ENCODE measurements at places on chromosomes 4 and X.

DNA sequence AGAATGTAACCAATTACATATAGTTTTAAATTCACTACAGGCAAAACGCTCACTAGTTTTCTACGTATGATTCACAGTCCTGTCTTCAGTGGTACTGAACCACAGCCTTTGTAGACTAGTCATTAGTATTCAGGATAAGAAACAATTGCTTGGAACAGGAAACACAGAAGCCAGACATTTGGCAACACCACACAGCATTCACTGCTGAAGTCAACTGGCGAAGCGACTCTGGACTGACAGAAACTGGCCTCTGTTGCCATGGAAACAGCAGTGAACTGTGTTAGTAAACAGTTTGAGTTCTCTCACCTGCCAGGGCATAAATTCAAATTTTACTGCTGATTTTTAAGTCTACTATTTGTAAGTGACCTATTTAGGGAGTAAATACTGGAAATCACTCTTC lies 57.6 kb downstream of the MAPK10 start:
- no peak for DNase-seq

DNA sequence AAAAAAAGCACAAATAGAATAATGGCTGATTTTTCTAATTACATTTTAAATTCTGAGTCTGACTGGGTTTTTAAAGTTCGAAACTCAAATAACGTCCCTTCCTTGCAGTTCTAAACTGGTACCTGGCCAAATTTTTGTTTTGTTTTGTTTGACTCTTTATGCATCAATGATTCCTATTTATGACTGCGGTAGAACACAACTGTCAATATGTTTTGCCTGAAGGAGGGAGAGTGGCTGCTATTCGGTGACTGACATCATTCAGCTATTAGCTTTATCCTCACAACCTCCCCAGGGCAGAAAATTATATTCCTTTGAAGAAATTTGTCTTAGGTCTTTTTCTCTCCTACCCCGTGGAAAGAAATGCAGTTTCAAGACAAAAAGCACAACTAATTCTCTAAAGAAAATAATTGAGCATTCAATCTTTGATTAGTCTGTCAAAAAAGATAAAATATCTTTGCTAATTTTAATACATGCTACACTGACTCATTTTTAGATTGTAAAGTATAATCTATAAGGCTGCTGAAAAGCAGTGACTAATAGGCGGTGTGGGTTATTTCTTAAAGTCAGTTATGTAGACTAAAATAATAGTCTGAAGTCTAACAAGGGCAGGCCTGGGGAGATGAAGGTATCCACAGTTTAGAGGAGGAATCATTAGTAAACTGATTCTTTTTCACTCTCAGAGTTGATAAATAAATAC lies 61.9 kb downstream of the TMEM150C start:
- DNase-seq: no peak

- DNase-seq: no peak
Measured at GRCh38 chr4:144350706-144351105, 210.2 kb upstream of the GYPA start.

GRCh38 chr4:52358883-52359321 lies 300.2 kb downstream of the USP46 start:
- DNase-seq: no peak

DNA sequence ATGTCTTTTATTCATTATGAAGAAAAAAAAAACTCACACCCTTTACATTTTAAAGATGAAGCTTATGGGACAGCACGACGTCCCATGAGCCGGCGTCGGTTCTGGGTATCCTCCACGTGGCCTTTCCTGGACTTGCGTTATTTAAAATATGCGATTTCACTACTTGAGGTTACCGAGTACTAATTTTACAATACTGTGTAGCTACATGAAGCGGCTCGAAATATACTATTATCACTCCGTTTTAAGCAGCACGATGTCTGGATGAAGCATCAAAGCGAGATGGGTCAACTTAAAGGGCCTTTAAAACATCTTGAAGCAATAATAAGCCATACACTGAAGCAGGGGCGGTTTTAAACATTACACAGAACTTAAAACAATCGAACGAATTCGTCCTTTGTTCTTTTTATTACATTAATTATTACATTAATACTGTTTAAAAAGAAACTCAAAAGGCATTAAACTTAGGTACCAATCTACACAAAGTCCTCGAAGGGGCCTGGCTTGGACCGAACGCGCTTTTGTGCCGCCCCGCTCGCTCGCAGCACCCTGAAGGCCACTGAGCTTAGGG lies 1.4 kb upstream of the KLF3 start:
- DNase-seq: no peak

- DNase-seq: no peak
Measured at GRCh38 chr4:63937961-63938360, 471.3 kb downstream of the TECRL start.

DNA sequence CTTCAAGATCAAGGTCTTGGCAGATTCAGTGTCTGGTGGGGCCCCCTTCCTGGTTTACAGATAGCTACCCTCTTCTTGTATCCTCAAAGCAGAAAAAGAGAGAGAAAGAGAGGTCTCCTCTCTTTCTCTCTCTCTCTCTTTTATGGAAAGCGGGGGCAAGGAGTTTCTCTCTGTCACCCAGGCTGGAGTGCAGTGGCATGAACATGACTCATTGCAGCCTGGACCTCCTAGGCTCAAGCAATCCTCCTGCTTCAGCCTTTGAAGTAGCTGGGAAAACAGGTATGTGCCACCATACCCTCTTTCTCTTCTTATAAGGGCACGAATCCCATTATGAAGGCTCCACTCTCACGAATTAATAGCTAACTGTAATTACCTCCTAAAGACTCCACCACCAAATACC lies 20.2 kb downstream of the RAB9B start:
- DNase-seq: no peak

DNA sequence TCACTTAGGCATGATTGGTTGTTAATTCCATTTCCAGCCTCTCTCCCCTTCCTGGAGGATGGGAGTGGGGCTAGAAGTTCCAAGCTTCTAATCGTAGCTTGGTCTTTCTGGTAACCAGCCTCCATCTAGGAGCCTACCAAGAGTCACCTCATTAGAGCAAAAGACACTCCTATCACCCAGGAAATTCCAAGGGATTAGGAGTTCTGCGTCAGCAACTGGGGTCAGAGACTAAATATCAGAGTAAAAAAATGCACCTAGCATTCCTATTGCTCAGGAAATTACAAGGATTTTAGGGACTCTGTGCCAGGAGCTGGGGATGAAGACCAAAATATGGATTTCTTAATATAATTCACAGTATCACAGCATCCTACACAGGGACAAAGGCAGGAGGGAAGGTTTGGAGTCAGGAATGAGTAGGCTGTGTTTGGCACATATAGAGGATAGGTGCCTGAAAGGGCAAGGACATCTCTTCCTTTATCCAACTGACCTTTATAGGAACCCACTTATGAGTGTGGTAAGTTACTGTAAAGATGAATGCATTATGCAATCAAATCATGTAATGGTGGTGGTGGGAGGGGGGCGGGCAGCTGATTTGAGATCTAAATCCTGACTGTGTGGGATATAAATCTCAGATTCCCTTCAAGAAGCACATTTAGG lies 30.5 kb upstream of the LIMCH1 start:
- DNase-seq: no peak

- DNase-seq: no peak
Measured at GRCh38 chrX:1212532-1212931, at the start of gene CRLF2. Gene CRLF2, minus strand, starts transcription at chrX:1212649. Its CDS starts 15 bp downstream, at chrX:1212634.

DNA sequence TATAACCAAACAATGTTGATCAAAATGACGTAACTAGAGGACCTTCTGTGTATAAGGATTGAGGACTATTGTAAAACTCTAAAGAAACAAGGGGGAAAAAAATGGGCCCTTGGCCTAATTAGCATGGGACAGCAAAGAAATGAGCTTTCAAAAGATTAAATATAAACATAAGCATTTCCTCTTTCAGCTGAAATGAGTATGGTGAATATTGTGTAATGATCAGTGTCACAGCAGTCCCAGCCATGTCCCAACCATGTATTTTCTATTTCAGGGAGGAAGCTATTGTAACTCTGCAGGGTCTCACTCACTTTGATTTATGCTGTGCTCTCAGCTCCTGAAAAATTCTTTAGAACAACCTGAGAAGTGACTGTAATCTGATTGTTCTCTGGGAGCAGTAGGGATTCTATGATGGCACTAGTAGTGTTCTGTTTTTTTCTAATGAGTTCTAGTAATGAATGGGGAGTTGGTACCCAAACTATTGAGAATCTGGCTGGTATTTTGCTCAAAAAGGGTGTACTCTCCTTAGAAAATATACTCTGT lies 25.8 kb downstream of the ANXA10 start:
- DNase-seq: no peak

DNA sequence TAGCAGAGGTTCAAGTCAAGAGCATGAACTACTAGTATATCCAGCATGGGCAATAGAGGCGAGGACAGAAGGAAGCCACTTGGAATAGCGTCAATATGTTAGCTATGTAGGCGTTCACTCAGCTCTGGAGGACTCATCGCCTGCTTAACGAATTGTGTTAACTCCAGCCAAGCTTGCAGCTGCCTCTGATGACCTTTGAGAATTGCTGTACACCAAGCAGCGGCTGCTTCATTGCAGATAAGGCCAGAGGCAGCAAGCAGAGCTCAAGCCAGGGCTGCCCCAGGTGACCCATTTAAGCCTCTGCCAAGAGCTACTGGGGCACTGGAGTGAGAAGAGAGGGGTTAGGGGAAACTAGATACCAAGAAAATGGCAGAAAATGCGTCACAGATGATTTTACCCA lies 160.2 kb upstream of the IGFBP7 start:
- no peak for DNase-seq

- peak; percentile 46 for DNase-seq
Measured at GRCh38 chr4:153114771-153115321, 89.4 kb upstream of the TRIM2 start.

- DNase-seq: peak; percentile 21
Measured at GRCh38 chrX:85963736-85964135, 83.6 kb downstream of the CHM start.

All from kidney glomerular epithelial cell (primary cell).